T-cell (primary cell): ENCODE measurements at places on chromosomes 6 and 20. TPM values are rescaled to one million over a fixed set of nuclear protein-coding genes. Genes with fewer than 3 reads are reported as not detected.

Gene CCR6
- total RNA-seq: 5.2 TPM

Gene SEL1L2
- not detected for total RNA-seq

Gene THBS2
- 0.12 TPM for total RNA-seq

Gene C4A
- 6.1 TPM for total RNA-seq

Gene NKAIN4
- total RNA-seq: not detected

Gene CCN6
- not detected for total RNA-seq
